Urinary bladder (tissue), 4 donors: ENCODE measurements at places on chromosomes 4 and X. TPM values are rescaled to one million over a fixed set of nuclear protein-coding genes. Genes with fewer than 3 reads are reported as not detected.

The TMEM150C gene
- 10.4 TPM for polyA plus RNA-seq

The MAGEB17 gene
- polyA plus RNA-seq, result not detected

The ADAM29 gene
- not detected for polyA plus RNA-seq

The GLRB gene
- polyA plus RNA-seq, result 4.2 TPM
